ENCODE measurements at places on chromosomes 12 and 14. TPM values are rescaled to one million over a fixed set of nuclear protein-coding genes. Genes with fewer than 3 reads are reported as not detected.

DNA sequence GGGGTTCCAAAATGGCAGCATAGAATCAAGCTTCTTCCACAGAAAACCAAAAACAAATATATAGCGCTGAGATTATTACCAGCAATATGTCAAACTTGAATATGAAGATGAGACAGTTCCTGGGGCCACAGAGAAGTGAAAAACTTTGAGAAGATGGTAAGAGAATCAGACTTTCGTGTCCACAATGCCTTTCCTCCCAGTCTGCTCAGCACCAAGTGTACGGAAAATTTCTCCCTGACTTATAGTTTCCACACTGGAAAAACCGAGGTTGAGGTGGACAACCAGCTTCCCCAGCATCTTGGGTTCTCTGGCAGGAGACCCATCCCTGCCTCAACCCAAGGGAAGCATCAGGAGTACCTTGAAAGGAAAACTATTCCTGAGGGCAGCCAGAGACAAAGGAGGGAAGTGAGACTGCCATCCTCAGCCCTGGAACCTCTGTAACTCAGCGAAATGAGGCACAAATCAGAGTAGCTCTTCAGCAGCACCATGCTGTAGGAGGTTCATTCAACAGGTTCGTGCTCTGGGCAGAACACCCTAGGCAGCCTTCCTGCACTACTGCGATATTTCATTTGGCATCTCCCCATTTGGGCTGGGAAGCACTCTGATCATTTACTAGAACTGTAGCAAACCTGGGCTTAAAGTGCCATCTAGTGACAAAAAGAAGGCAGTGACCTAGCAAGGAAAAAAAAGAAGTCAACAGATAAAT is 52.4 kb upstream of the CAPRIN2 start:
- no peak for DNase-seq

GRCh38 chr14:104680056-104680805 is 9.2 kb upstream of the INF2 start:
- DNase-seq: no peak

DNA sequence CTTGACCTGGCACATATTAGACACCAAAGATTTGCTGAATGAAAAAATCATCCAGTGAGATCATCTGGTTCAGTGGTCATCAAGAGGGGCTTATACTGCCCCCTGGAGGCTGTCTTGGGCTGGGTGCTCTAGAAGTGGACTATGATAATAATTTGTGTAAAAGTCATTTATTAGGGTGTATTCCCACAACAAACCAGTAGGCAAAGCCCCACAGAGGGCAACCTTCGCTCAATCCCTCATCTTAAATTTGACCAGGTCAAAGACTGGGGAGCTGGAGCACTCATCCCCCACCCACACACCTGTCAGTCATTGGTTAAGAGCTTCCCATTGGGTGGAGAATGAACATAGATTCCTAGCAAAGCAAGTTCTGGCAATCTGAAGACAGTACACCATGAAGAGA is 20.0 kb upstream of the FICD start:
- no peak for DNase-seq

DNA sequence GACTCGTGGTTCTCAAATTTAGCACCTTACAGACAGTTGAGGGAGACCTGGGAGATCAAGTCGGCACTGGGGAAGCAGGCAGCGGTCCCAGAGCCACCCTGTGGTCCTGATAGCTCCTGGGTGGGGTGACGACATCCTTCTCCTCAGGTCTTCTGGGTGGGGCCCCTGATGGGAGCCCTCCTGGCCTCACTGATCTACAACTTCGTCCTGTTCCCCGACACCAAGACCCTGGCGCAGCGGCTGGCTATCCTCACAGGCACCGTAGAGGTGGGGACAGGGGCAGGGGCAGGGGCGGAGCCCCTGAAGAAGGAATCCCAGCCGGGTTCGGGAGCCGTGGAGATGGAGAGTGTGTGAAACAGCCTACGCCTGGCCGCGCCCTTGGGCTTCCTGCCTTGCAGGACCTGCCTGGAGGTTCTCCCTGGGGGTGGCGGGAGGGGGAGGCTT is 2.6 kb downstream of the AQP6 start:
- DNase-seq: no peak

DNA sequence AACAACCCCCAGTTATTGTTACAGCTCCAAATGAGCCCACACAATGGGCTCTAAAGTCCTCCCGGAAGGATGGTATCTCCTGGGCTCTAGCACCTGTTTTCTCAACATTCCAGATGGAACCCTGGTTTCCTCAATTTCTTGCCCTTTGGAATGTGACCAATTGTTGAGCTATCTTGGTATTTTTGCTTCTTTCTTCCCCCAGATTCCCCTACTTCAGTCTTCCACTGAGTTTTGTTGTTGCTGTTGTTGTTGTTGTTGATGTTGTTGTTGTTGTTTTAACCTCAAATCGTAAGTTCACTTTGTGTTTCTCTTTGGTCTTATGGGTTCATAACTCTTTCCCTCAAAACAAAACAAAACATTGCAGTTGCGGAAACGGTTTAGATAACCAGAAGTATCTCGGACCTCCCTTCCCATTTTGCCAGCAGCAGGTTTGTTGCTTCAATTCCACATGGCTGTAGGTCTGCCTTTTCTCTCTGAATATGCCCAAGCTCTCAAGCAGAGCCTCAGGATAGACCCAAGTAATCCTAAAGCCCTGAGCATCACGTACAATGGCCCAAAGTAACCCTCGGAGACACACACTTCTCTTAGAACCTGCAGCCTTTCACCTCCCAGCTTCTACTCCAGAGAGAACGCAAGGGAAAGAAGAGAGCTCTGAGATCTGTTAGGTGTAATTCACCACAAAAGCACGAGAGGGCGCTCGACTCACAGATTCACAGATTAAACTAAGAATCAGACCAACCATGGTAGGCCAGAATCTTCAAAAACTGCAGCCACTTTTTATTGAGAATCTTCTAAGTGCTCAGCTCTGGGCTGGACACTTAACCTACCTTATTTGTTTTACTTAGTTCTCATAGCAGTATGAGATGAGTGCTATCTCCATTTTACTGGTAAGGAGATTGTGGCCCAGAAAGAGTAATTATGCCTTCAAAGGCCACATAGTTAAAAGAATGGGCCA is 1.0 kb upstream of the DDX23 start:
- DNase-seq: peak; percentile 84

DNA sequence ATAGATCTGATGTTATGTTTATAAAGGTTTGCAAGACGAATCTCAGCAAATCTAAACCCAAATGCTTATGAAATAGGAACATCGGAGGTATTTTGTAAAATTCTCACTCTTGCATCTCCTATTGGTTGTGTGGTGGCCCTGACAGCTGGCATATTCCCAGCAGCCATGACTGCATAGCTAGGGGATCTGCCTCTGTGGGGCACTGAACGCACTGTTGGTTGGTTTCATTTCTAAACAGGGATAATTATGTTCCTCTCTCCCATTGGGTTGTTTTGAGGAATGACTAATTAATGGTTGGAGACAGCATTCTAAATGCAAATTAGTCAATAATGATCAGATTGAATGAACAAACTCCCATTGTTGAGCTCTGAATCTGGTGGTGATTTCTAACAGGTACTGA is 2.7 kb upstream of the BEST3 start:
- DNase-seq: no peak

- no peak for DNase-seq
These were observed 13.8 kb downstream of the UBE2N start for GRCh38 chr12:93427779-93428564.

DNA sequence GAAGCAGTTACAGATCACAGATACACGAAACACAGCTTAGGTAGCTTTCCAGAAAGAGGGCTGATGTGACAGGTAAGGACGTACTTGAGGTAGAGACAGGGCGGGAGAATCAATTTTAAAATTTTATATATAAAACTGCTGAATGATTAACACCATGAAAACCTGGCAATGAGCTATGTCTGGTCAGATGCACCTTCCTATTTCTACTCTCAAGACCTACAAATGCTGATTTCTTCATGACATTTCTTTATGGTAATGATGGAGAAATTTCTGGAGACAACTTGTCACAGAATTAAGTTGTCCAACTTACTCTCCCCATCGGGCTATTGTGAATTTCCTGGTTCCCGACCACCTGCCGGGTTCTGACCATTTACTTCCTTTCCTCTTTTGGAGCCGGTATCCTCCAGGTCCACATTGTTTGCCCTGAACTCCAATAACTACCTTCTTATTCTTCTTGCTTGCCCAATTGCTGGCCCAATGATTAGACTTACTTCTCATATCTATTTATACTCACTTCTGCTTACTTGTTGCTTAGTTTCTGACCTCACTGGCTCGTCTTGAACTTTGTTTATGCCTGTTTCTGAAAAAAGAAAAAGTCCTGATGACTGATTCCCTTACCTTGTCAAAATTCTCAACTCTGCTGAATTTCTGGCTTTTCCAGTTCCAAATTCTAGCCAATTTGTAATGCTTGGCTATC is 12.8 kb upstream of the ATP2B1 start:
- DNase-seq: no peak

- DNase-seq: no peak
These were observed 49.2 kb downstream of the FBXW8 start for GRCh38 chr12:116959845-116960514.

- no peak for DNase-seq
These were observed at the start of gene SELPLG for GRCh38 chr12:108633534-108634248. SELPLG (minus strand) TSS chr12:108633894; CDS start chr12:108624307, 9,587 bp downstream.

GRCh38 chr12:51449580-51450246 is 25.1 kb downstream of the SLC4A8 start:
- DNase-seq: no peak

- DNase-seq: no peak
These were observed 481.1 kb downstream of the PCNX1 start for GRCh38 chr14:71388336-71388735.

DNA sequence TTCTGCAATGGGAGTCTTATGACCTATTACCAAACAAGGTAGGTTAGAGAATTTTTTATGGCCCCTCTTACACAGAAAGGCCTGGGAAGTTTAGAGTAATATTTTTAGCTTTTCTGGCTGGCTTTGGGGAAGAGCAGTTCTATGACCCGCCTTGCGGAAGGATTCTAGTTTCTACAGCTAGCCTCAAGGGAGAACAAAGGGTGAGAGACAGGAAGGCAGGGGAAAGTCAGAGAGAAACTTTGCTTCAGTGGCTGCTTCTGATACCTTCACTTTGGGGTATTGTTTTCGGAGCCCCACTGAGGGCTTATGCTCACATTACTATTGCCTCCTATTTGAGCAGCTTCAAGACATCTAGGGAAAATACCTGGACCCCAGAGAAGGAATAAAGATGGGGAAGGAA is 80.7 kb upstream of the NUDT4 start:
- DNase-seq: no peak

DNA sequence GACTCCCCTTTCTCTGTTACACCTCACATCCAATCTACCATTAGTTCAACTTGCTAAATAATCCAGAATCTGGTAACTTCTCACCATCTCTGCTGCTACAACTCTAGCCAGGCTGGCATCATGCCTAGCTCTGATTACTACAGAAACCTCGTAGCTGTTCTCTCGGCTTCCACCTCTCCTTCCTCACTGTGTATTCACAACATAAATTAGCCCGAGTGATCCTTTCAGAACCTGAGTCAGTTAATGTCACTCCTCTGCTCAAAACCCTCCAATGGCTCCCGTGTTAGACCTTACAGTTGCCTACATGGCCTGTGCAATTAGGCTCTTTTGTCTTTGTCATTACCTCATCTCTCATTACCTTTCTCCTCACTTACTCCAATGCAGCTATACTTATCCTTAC is 139.4 kb downstream of the PDE3A start:
- DNase-seq: no peak

GRCh38 chr12:81759190-81760051 is at the start of gene PPFIA2:
PPFIA2 (minus strand) TSS chr12:81759350.
- no peak for DNase-seq

C12orf54 gene
- not detected for total RNA-seq

TAMALIN gene
- total RNA-seq: 16.5 TPM

ACOT6 gene
- total RNA-seq: not detected

OR4N2 gene
- total RNA-seq: not detected

LETMD1 gene
- 67.8 TPM for total RNA-seq

TAS2R30 gene
- total RNA-seq: 2.3 TPM

RTL1 gene
- total RNA-seq: 1.5 TPM

RPS6KA5 gene
- 6.0 TPM for total RNA-seq

RPL36AL gene
- total RNA-seq: 156 TPM

CLEC9A gene
- not detected for total RNA-seq

PZP gene
- 0.12 TPM for total RNA-seq

SSTR1 gene
- total RNA-seq: 11.0 TPM

TRIM9 gene
- total RNA-seq: 6.3 TPM

All from type B pancreatic cell (in vitro differentiated cells).